ENCODE measurements at places on chromosomes 3 and 15.

GRCh38 chr3:164730815-164731360 lies 347.4 kb downstream of the SI start:
- no peak for DNase-seq

DNA sequence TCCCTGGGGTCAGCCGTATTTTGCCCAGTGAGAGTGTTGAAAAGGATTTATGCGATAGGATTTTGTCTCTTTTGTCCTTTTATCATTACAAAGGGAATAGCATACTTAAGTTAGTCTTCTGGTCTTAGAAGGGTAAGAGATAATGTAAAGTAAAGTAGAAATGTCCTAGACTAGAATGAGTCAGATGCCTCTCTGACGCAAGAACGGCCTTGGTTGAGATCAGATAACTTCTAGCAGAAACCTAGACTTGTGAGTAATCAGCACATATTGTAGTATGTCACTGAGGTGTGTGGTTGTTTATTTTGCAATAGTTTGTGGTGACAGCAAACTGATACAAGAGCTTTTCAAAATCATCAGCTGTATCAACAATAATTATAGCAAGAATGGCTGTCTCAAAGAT lies 866.1 kb downstream of the NSUN3 start:
- no peak for DNase-seq

GRCh38 chr3:62607287-62608029 lies 234.1 kb upstream of the FEZF2 start:
- DNase-seq, result no peak

- DNase-seq, result no peak
These were observed 985.7 kb downstream of the TUSC7 start for GRCh38 chr3:117695321-117695720.

DNA sequence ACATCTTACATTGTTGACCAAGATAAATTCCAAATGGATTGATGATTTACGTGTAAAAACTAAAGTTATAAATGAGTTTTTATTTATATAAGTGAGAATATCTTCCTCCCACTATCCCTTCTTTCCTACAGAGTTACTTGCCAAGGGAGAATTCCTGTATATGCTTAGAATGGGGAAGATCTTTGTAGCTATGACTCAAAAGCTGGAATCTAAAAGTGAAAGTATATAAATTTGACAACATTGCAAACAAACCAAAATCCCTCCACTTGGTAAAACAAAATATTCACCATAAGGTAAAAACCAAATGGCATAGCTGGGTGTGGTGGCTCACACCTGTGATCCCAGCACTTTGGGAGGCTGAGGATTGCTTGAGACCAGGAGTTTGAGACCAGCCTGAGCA lies 52.7 kb upstream of the GCNT3 start:
- DNase-seq, result no peak

Data from activated CD4-positive, CD25-positive, alpha-beta regulatory T cell (primary cell).